ENCODE measurements at places on chromosomes 12 and 14.

DNA sequence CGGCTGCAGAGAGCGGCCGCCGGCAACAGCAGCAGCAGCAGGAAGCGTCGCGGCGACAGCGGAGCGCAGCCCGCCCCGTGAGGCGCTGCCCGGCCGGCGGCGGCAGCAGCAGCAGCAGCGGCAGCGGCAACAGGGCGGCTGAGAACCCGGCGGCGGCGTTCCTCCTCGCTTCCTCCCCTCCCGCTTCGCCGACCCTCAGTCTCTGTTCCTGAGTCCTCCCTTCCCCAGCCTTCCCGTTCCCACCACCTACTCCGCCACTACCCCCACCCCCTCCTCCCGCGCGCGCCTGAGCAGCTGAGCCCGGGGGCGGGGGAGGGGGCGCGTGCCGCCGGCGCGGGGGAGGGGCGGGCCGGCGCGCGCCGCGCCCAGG, 310 bp downstream of the BICDL1 start:
- peak; percentile 38 for DNase-seq

DNA sequence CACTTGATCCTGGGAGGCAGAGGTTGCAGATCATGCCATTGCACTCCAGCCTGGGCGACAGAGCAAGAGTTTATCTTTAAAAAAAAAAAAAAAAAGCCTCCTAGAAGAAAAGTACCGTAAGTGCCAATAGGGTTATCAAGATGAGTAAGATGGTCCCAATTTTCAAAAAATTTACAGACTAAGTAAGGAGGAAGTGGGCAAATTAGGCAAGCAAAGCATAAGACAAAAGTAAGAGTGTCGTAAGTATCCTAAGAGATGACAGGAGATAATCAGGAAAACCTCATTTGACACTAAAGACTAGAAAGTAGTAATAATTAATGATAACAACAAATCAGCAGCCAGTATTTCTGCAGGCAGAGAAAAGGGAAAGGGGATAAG, 12.2 kb downstream of the PYM1 start:
- peak; percentile 74 for DNase-seq

DNA sequence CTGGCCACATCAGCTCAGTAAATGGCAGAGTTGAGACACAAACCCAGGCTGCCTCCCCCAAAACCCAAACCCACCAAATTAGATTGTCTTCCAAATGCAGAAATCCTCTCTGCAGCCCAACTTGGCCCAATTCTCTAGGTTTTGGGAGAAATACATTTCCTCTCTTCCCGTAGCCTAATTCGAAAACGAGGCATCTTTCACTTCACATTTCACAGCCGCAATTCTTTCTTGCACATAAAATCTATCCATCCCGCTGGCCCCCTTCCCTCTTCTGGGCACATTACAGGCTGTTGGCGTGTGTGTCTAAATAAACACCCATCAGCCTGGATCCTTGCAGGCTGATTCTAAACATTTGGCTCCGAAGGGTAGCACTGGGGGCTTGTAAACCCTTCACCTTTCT, 83.8 kb upstream of the VRK1 start:
- DNase-seq, result no peak

DNA sequence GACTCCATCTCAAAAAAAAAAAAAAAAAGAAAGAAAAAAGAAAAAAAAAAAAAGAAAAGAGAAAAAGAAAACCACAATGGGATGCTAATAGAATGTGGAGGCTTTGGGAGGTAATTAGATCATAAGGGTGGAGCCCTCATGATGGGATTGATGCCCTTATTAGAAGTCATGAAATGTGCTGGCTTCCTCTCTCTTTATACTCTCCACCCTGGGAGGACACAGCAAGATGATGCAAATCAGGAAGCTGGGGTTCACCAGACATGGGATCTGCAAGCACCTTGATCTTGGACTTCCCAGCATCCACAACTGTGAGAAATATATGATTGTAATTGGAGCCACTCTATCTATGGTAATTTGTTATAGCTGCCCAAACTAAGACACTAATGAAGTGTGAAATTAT, 13.4 kb upstream of the DRAM1 start:
- DNase-seq, result peak; percentile 66

DNA sequence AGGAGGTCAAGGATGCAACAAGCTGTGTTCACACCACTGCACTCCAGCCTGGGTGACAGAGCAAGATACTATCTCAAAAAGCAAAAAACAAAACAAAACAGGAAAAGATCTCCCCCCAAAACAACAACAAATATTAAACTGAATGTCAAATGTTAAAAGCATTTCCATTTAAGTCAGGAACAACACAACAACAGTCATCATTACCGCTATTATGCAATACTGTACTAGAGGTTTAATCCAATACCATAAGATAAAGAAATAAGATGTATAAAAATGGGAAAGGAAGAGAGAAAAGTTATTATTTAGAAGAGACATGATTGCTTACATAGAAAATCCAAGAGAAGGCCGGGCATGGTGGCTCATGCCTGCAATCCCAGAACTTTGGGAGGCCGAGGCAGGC, 36.6 kb downstream of the FERMT2 start:
- no peak for DNase-seq

DNA sequence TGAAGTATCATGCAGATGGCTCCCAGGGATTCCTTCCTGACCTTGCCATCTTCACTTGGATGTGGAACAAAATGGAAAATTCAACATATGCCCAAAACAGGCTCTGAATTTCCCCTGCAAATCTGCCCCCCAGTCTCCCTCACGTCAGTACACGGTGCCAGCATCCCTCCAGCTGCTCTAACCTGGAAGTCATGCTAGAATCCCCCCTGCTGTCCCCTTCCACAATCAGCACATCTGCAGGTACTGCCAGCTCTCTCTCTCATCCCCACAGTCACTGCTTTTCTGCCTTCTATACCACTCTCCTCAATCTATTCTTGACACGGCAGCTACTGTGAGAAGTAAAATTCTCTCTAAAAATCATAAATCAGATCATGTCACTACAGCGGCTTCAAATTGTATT, 21.6 kb downstream of the GALNT6 start:
- DNase-seq, result no peak

DNA sequence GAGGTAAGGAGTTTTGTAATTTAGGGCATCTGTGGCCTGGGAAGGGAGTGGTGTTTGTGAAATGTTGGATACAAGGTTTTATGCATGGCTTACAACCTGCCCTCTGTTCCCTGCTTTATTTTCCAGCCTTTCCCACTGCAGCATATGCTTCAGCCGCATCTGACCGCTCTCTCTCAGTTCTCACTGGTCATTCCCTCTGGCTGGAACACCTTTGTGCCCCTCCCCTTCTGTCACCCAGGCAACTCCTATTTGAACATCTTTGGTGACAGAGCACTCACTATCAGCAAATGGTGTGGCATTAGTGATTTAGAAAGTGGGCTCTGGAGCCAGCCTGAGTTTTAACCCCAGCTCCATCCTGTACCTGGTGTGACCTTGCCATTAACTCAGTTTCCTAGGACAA, 47.5 kb upstream of the SMCO2 start:
- no peak for DNase-seq

DNA sequence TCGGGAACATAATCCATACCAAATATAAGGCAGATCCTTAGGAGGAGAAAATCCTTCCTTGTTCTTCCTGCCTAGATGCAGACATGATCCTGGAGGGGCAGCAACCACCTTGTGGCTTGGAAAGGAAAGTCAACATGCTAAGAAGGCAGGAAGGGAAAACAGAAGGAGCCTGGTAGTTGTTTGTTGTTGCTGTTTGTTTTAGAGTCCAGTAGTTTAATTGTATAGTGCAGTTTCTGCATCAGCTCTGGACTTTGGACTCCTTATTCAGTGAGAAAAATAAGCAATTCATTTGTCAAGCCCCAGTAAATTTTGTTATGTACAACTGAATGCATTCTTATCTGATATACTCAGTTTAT, 45.7 kb upstream of the APPL2 start:
- DNase-seq, result no peak

GRCh38 chr12:116551619-116551951, 7.6 kb upstream of the MAP1LC3B2 start:
- DNase-seq, result no peak

DNA sequence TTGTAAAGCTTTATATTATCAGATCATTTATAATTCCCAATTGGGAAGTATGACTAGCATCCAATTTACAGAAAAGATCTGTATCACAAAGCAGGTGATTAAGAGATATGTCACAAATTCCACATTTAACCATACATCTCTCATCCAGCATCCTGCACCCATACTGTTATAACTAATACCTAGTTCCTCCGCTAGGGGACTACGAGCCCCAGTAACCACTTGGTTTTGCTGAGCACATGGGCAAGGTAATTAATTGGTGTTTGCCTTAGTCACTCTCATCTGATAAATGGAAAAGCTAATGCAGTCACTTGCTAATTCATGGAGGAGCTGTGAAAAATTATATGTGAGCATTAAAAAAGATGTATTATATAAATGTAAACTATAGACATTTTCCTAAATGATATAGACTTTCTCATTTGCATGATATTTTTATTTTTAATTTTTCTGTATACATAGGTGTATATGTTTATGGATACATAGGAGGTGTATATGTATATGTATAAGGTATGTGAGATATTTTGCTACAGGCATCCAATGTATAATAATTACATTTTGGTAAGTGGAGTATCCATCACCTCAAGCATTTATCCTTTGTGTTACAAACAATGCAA, 1031.8 kb downstream of the GALC start:
- DNase-seq, result no peak

GRCh38 chr12:113464852-113465719, 6.6 kb downstream of the LHX5 start:
- DNase-seq, result no peak

- DNase-seq, result no peak
These were observed 148.7 kb downstream of the MDGA2 start for GRCh38 chr14:47526591-47527244.

DNA sequence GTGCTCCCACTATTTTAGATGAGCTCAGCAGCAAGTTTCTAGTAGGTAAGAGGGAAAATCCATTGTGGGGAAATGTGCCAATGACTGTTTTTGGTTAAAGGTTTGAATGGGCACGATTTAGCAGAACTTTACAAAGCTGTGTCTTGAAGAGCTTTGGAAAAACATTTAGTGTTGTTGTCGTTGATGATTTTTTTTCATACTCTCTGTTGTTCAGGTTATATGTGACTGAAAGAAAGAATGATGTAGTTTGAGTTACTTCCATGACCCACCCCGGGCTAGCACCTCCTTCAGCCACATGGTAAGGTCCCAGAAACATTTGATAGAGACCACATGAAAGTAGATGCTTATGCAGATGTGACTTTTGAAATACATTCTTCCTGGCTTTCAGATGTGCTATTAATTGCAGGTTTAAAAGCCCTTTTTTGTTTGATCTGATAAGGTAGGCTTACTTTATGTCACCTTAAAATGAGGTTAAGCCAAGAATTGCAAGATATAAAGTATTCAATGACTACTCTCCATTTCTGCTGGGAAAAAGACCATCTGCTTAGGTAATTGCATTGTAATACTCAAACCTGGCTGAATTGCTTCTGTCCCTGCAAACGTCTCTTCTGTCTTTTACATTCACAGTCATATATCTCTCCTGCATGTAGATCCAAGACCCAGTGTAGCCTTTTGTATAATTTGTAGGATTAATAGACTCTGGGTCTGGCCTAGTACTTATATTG, 250.6 kb downstream of the RGS6 start:
- no peak for DNase-seq

GRCh38 chr12:66242311-66242710, 53.3 kb downstream of the IRAK3 start:
- peak; percentile 26 for DNase-seq

DNA sequence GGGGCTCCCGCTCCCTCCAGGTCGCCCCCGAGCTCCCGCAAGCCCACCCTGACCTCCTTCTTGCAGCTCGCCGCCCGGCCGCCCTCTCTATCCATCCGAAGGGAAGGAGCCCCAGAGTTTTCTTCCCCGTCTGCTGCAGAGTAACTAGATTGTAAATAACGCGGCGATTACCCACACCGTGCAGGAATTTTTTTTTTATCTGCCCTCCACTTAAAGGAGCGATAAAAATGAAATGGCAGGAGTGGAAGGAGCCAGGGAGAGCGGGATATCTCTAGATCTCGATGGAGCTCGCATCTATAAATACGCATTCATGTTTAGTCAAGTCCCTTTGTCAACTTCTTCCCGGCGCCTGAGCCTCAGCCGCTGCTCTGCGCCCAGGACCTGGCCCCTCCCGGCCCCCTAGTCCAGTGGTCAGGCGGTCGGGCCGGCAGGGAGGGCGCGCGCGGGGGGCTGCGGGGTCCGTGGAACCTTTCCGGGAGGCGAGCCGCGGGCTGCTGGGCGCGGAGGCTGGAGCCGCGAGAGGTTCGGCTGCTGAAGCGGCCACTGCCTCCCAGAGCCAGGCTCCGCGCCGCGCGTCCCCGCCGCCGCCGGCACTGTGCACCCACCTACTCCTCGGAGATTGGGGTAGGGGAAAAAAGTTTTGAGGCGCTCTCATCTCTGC, 386.0 kb downstream of the BCAT1 start:
- DNase-seq, result peak; percentile 40

GRCh38 chr12:131753005-131753404, 42.1 kb downstream of the SFSWAP start:
- no peak for DNase-seq

DNA sequence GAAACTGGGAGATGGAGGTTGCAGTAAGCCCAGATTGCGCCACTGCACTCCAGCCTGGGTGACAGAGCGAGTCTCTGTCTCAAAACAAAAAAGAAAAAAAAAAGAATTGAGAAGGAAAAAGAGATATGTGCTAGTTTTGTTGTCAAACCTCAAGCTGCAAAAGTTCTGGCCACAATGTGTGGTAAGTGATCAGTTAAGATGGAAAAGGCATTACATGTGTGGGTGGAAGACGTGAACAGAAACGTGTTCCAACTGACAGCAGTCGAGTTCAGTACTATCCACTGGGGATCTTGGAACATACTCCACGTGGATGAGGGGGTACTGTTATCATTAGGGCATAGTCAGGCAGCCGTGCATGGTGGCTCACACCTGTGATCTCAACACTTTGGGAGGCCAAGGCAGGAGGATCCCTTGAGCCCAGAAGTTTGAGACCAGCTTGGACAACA, 17.3 kb downstream of the GPR68 start:
- DNase-seq, result no peak

DNA sequence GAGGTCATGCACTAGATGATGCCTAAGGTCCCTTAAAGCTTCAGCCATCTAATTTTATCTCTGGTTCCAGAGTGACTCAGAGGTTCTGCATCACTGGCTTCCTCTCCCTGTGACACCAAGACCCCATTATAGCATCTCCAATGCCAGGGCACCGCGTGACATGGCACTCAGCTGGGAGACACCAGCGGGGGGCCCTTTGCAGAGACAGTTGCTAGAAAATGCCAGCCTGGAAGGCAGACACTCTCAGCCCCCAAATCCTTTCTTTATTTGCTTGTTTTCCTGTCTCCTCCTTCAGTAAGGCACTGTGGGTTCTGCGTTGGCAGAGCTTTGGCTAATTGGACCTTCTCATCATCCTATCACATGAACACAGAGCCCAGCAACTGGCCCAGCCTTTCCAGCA, 123.5 kb upstream of the VRK1 start:
- no peak for DNase-seq

Data from suppressor macrophage treated with lipopolysaccharide for 4 hours (primary cell).